ENCODE measurements at places on chromosomes 11 and 22. TPM values are rescaled to one million over a fixed set of nuclear protein-coding genes. Genes with fewer than 3 reads are reported as not detected.

GRCh38 chr11:118956094-118956846 lies at the start of gene UPK2:
Gene UPK2, plus strand, starts transcription at chr11:118956298. Its CDS starts 53 bp downstream, at chr11:118956351.
- DNase-seq = peak; percentile 97

GRCh38 chr11:10457901-10458300 lies 2.8 kb downstream of the AMPD3 start:
- DNase-seq = peak; percentile 12

- DNase-seq = peak; percentile 94
Observed at GRCh38 chr11:62602141-62603071, 741 bp upstream of the MTA2 start.

- no peak for DNase-seq
Observed at GRCh38 chr11:32635819-32636218, 52.2 kb downstream of the EIF3M start.

Gene GAB4
- 0.61 TPM for total RNA-seq

Gene MICAL3
- 29.5 TPM for total RNA-seq

DNA sequence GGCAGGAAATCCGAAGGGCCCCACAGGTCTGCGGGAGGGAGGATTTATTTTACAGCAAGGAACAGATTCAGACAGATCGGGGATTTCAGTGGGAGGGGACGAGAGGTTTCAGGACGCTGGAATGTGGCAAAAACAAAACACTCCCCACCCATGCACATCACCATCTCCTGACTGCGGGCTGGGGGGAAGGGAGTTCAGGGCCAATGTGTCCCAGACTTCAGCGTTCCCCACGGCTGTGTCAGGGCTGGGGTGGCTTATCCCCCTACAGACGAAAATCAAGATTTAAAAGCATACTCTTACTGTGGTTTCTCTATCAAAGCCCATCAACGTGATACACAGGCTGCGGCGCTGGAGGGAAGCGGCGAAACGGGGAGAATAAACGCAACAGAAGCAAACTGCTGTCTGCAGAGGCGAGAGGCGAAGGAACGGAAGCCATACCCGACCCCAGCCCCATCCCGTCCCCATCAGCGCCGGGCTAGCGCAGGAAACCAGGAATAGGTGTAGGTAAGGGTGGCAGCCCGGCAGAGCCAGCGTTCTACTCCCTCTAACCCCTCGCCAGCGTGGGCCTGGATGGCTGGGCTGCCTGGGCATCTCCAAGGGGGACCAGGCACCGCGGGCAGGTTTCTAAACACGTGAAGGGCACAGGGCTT lies 2.7 kb downstream of the TENM4 start:
- peak; percentile 84 for DNase-seq

DNA sequence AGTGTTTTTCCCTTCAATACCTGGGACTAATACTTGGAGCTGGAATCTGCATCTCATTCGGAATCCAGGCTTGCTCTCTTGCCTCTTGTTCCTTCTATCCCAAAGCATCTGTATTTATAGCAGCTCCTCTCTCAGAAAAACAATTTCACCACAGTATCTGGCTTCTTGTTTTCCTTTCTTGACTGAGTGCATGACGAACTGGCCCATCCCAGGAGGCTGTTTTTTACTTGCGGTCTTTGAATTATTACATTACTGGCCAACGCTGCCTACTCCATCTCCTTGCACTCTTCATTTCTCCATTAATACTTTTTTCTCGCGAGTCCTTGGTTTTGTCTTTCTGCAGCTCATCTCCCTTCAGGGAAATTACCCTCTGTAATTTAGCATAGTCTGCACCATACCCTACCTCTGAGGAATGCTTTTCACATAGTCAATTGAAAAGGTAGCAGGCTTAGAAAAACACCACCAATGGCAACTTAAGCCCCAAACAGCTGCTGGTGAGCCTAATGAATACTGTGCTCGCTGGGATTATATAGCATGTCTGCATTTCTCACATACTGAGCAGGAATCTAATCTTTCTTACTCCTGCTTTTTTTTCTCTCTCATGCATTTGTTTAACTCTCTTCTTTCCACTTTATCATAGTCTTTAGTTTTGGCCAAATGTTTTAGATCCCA lies 277.4 kb upstream of the SESN3 start:
- DNase-seq = no peak

GRCh38 chr11:95231881-95232605 lies 1.0 kb upstream of the SESN3 start:
- DNase-seq = peak; percentile 65

DNA sequence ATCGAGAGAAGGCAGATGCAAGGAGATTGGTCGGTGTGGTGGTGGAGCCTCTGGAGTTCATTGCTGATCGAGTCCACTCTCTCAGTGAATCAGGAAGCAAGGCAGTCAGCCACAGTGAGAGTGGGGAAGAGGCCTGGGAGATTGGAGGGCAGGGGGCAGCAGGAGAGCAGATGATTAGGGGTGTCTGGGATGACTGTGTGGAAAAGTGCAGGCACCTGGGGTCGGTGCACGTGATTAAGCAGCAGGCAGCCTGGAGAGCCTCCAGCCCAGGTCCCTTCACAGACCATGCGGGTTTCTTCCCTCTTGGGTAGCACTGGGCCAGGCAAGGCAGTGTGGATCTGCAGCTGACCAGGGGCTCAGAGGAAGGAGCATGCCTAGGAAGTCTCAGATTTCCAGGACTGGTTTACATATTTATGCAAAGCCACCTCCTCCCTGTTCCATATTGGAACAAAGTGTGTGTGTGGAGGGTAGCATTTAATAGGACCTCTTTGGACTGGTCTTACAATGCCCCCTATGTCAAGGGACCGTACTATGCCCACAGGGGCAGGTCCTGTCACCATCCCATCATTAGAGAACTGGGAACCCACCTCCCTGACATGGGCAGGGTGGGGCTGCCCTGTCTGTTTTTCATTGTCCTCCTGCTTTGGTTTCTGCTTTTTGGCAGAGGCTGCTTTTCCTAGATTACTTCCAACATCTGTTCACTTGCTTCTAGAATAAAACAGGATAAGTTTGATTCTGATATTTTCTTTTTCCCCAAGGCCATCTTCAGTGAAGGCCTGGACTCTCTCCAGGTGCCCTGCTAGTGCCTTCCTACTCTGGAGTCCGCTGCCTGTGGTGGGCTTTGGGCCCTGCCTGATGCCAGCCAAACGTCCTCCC lies 14.0 kb upstream of the GDPD5 start:
- no peak for DNase-seq

Gene YPEL4
- total RNA-seq = 4.3 TPM

- no peak for DNase-seq
Observed at GRCh38 chr22:48448821-48449220, 1378.9 kb downstream of the BRD1 start.

DNA sequence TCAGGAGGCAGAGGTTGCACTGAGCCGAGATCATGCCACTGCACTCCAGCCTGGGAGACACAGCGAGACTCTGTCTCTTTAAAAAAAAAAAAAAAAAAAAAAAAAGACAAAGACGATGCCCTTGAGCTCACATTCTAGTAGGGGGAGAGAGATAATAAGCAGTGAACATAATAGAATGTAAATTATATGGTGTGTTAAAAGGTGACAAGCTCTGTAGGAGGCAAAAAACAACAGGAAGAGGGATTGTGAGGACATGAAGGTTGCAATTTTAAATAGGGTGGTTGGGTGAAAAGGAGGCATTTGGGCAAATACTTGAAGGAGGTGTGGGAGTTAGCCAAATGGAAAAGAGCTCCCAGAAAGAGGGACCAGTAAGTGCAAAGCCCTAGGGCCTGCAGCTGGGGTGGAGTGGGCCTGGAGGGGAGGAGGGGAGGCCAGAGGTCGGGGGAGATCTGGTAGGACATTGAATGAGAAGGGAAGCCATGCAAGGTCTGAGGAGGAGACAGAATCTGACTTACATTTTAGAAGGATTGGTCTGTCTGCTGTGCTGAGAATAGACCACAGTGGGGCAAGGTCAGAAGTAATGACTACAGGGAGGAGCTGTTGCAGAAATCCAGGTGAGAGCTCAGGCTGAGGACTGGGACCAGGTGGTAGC lies 26.6 kb downstream of the P2RY2 start:
- no peak for DNase-seq

GRCh38 chr11:9509041-9509440 lies 48.2 kb downstream of the ZNF143 start:
- no peak for DNase-seq

DNA sequence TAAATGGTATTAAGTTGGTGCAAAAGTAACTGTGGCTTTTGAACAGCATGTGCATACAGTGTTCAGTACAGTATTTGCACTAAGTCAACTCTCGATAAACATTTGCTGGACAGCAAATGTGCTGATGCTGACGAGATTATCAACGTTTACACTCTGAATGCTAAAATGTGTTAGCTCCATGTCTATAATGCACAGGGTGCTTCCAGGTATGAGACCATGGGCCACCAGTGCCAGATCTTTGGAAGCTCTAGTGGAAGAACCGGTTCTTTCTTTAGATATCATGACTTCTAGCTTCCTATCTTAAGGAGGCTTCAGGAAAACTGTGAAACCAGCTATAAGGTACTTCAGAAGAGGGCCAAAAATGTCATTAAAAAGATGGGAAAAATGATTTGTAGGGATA lies 17.2 kb downstream of the SNX19 start:
- no peak for DNase-seq
